ENCODE measurements at places on chromosomes 11 and 22.

- no peak for DNase-seq
These were observed 416.4 kb downstream of the BRD1 start for GRCh38 chr22:49411236-49411635.

- no peak for DNase-seq
These were observed 2.6 kb upstream of the LTBP3 start for GRCh38 chr11:65560555-65561418.

GRCh38 chr22:29964776-29965175 is 81.8 kb downstream of the MTMR3 start:
- peak; percentile 31 for DNase-seq

DNA sequence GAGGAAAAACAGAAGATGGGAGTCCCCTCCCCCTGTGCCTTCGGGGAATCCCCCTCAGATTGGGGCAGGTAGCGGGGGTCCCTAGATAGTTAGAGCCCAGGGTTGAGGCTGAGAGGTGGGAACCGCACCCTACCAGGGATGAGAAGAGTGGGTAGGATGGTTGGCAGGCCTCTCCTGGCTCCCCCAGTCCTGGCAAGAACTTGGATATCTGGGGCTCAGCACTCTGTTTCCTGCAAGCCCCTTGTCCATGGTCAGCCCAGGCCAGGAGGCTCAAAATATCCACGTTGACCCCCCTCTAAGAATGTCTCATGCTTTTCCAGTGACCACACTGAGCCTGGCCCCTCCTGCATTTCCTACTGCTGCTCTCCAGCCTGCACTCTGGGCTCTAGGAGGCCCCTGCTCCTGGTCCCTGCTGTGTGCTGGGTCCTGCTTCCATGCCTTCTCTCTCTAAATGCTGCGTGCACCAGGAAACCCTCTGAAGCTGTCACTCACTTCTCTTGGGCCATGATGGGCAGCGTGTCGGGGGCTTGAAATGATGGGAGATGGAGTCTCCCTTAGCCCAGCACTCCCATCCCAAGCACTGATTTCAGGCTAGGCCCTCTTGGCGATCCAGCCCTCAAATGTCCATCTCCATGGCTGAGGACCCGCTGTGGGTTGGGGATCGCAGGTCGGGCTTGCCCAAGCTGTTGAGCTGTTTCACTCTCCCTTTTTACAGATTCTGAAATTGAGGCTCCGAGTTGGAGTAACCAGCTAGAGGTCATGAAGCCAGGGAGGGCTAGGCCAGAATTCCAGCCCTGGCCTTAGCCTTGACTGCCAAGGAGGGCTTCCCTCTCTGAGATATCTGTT is 2.0 kb downstream of the MAP3K11 start:
- no peak for DNase-seq

DNA sequence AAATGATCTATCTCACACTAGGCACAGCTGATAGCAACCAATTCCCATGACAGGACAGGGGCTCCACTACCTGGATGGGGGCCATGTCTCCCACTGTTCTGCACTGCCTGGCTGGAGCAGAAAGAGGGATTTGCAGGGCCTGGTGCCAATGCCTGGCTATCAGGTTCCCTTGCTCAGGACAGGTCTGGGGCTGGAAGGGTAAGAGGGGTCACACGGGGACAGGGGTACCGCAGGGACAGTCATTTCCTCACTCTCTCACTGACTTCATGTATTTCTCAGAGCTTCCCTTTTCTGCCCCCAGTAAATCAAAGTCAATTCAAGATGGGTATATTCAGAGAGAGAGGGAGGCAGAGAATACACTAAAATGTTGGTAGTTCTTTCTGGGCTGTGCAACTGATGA is 119.1 kb upstream of the CSNK2A3 start:
- DNase-seq = no peak

DNA sequence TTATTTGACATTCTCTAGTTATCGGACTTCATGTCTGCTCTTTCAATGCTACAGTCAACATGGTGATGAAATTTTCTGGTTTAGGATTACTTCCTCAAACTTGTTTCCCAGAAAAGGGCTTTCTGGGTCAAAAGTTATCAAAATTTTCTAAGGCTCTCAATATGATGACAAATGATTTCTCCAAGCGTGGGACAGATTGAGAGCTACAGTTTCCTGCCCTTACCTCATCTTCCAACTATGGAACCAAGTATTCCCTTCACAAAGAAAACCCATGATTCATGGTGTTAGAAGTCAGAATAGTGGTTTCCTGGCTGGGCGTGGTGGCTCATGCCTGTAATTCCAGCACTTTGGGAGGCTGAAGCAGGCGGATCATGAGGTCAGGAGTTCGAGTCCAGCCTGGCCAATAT is 17.8 kb downstream of the MYO18B start:
- peak; percentile 89 for DNase-seq

GRCh38 chr11:73087730-73088129 is 54.4 kb downstream of the FCHSD2 start:
- peak; percentile 54 for DNase-seq

DNA sequence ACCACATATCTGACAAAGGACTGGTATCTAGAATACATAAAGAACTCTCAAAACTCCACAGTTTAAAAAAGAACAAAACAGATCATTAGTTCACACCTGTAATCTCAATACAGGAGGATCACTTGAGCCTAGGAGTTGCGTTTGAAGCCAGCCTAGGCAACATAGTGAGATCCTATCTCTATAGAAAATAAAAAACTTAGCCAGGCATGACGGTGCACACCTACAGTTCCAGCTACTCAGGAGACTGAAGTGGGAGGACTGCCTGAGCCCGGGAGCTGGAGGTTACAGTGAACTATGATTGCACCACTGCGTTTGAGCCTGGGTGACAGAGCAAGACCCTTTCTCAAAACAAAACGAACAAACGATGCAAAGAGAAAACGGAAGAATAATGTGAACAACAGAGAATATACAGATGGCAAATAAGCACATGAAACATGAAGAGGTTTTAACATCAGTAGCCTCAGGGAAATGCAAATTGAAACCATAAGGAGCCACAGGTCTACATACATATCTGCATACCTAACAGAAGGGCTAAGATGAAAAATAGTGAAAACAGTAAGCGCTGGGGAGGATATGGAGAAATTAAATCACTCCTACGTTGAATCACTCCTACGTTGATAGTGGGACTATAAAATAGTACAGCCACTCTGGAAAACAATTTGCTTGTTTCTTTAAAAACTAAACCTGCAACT is 70.7 kb downstream of the DGCR2 start:
- DNase-seq = no peak

GRCh38 chr11:11915625-11916024 is 73.9 kb downstream of the USP47 start:
- no peak for DNase-seq

DNA sequence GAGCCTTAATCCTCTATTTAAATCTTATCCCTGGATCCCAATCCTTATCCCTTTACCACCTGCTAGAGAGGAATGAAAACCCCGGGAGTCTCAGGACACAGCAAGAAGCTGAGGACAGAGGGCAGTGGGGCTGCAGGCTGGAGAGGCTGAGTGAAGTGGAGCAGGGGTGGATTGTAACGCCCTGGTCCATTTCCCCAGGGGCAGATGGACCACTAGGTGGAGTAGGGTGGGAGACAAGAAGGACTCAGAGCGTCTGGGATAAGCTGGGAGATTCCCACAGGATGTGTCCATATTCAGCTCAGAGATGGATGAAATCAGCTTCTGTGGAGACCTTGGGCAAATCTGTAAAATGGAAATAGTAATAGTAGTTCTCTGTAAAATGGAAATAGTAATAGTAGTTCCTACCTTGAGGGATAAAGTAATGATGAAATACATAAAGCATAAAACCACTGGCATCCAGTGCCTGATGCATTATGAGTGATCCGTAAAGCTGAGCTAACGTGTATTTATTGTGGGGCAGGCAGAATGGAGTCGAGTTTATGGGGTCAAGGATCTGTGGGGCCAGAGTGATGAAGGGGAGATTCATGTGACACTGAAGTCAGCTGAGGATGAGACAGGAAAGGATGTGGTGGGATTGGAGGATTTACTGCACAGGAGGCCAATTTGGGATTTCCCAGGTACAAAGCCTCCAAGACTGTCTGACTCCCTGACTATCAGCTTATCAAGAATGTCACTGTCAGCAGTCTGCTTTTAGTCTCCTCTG is 1.9 kb upstream of the ROBO4 start:
- no peak for DNase-seq

DNA sequence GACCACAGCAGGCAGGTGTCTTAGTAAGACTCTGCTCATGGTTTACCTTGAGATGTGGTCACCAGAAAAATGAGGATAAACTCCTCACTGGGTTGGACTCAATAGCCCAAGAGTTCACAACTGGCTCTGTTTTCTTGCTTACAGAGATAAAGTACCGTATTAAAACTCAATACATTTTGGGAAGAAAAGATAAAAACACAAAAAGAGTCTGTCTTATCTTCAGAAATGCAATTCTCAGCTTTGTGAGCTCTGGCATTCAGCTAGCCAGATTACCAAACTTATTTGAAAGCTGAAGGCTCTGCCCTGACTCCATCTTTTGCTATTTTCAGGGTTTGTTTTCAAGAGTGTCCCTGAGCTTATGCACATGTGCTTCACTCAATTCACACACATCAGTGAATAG is 75.4 kb downstream of the PHF21A start:
- DNase-seq = no peak

DNA sequence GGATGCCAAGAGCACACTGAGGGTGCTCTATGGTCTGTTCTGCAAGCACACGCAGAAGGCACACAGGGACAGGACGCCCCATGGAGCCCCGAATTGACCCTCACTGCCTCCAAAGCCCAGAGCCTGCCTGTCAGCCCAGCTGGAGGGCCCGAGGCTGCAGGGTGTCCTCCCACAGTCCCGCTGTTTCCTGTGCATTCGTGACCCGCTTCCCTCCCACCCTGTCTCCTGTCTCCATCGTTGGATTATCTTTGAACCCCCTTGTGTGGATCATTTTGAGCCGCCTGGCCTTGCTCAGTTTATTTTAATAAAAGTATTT is 25.6 kb downstream of the PARVG start:
- DNase-seq = no peak

DNA sequence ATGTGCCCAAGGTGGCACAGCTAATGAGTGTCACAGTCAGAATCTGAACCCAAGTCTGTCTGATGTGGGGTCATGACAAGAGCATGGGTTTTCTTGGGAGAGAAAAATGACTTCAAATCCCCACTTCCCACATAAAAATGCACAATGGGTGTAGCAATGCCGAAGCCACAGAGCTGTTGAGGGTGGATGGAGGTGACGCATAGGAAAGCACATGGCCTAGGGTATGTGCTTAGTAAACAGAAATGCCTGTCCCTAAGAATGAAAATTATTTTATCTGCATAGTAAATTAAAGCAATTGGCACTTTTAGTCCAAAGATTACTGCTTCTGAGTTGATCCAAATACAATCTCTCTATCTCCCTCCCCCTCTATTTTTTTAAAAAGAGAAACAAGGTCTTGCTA is 10.9 kb downstream of the MICAL3 start:
- no peak for DNase-seq

- no peak for DNase-seq
These were observed 623.2 kb upstream of the B3GAT1 start for GRCh38 chr11:135035282-135035681.

DNA sequence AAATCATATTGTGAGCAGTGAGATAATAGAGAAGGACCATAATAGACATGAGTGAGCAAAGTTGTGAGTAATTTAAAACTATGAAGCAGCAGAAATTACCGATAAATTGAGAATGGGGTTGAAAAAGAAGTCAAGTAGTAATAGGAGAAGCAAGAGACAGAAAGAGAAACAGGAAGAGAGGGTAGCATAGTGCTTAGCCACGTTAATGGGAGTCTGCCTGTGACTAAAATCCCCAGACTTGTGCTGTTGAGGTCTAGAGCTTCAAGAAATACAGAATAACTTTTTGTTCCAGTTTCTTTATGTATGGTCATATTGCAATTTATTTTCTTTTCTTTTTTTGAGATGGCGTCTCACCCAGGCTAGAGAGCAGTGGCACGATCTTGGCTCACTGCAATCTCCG is 368.7 kb downstream of the METTL15 start:
- no peak for DNase-seq

GRCh38 chr11:106988151-106989077 is 29.9 kb downstream of the GUCY1A2 start:
- no peak for DNase-seq

DNA sequence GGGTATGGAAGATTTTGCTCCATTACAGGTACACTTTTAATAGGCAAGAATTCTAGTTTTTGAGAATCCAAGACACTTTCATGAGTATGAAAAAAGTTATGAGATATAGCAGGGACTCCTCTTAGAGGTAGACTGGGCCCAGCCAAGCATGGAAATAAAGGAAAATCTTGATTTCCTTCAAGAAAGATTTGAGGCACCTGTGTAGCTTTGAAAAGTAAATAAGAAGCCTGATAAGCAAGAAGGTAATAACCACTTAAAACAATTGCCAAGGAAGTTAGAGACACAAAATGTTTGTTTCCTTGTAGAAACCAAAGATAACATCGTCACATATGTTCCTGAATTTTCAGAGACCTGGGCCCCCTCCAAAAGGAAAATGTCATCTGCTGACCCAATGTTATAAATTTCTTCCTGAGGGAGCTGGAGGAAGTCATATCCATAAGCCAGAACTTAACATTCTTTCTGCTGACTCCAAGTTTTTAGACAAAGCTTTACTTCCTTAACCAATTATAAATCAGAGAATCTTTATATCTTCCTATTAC is 314.5 kb upstream of the ANO3 start:
- no peak for DNase-seq

- no peak for DNase-seq
These were observed 151.6 kb upstream of the NAV2 start for GRCh38 chr11:19561011-19561410.

GRCh38 chr11:13927481-13927880 is 35.0 kb upstream of the SPON1 start:
- no peak for DNase-seq

DNA sequence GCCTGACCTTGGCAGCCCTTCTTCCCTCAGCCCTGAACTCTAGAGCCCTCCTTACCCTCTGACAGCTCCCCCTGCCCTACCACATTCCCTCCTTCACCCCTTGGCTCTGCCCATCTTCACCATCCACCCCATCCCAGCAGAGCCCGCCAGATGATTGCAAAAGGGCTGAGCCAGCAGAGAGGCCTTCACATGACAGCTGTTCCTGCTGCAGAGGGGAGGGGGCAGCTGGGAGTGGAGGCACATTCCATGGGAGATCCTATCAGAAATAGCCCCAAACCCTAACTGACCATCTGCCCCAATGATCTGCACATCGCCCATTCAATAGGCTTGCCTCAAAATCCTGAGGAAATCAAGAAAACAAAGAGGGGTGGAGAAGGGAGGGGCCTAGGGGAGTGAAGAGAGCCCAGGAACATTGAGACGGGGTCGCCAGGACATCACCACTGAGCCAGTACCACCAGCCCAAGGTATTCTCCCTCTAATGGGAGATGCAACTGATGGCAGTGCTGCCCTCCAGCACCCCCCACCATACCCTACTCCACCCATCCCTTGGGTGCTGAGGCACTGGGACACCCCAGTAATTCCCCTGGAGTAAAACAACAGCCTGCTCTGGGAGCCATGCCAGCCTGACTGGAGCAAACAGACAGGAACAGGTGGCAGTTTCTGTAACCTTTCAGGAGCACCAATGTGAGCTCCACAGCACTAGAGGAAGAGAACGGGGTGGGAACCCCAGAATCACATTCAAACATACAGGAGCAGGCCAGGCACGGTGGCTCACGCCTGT is 8.0 kb upstream of the AHNAK start:
- DNase-seq = no peak
